Activated CD4-positive, alpha-beta T cell treated with anti-CD3 and anti-CD28 coated beads for 1 hour (primary cell): ENCODE measurements at places on chromosomes 5 and 9.

- no peak for DNase-seq
Measured at GRCh38 chr9:4769321-4770080, 23.2 kb upstream of the RCL1 start.

GRCh38 chr5:41275813-41276512, 62.6 kb upstream of the C6 start:
- DNase-seq = no peak

- no peak for DNase-seq
Measured at GRCh38 chr5:111116550-111116949, 24.4 kb downstream of the WDR36 start.

- no peak for DNase-seq
Measured at GRCh38 chr5:146203872-146204192, 427 bp downstream of the RBM27 start.

DNA sequence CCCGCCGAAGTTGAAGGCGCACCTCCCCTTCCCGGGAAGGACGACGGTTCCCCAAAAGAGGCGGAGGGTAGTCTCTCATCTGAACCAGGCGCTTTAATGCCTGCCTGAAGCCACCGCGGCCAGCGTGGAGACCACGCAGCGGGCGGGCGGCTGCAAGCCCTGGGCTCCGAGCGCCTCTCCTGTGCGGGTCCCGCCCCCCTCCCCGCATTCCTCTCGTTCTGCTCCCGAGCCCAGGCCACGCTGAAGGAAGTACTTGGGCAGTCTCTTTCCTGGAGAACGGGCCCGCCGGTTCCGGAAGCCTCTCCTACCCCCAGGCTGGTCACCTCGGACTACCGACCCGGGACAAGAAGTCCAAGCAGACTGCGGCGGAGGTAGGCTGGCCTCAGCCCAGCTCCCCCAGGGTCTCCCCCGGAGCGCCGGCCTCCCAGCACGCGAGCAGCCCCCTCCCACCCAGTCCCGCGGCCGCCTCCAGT, 571 bp downstream of the PPIC start:
- no peak for DNase-seq
